Mammary epithelial cell (primary cell): ENCODE measurements at places on chromosomes 5 and 9. TPM values are rescaled to one million over a fixed set of nuclear protein-coding genes. Genes with fewer than 3 reads are reported as not detected.
A peak's percentile ranks its signal among the peaks of the same experiment; 100 is the strongest.

Gene IL9
- polyA plus RNA-seq, result not detected

Gene PCDHGA11
- polyA plus RNA-seq, result 0.12 TPM

Gene PCDHA6
- 0.18 TPM for polyA plus RNA-seq

Gene SGCD
- polyA plus RNA-seq, result not detected

Gene PALM2AKAP2
- 3.7 TPM for polyA plus RNA-seq

Gene CEP72
- 5.6 TPM for polyA plus RNA-seq

Gene CCL27
- polyA plus RNA-seq, result not detected

Gene ARID3C
- not detected for polyA plus RNA-seq

Gene PCDHGA12
- polyA plus RNA-seq, result 1.1 TPM

DNA sequence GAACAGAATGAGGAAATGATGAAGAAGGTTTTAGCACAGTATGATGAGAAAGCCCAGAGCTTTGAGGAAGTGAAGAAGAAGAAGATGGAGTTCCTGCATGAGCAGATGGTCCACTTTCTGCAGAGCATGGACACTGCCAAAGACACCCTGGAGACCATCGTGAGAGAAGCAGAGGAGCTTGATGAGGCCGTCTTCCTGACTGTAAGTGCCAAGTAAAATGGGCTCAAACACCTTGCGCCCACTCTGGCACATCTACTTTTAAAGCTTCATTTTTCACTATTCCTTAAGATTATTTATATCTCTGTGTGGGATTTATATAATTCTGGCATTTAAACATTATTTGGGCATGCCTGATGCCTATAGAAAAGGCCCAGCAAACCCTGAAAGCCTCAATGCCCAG, 55.6 kb downstream of the CMYA5 start:
- DNase-seq, result no peak

- peak; percentile 65 for DNase-seq
Observed at GRCh38 chr9:80968611-80969010, 720.7 kb downstream of the TLE1 start.

GRCh38 chr9:71916834-71917534, 5.5 kb downstream of the C9orf85 start:
- no peak for DNase-seq

GRCh38 chr5:169831331-169831730, 149.0 kb downstream of the INSYN2B start:
- peak; percentile 72 for DNase-seq

- no peak for DNase-seq
Observed at GRCh38 chr9:77402286-77402685, 225.0 kb downstream of the VPS13A start.

DNA sequence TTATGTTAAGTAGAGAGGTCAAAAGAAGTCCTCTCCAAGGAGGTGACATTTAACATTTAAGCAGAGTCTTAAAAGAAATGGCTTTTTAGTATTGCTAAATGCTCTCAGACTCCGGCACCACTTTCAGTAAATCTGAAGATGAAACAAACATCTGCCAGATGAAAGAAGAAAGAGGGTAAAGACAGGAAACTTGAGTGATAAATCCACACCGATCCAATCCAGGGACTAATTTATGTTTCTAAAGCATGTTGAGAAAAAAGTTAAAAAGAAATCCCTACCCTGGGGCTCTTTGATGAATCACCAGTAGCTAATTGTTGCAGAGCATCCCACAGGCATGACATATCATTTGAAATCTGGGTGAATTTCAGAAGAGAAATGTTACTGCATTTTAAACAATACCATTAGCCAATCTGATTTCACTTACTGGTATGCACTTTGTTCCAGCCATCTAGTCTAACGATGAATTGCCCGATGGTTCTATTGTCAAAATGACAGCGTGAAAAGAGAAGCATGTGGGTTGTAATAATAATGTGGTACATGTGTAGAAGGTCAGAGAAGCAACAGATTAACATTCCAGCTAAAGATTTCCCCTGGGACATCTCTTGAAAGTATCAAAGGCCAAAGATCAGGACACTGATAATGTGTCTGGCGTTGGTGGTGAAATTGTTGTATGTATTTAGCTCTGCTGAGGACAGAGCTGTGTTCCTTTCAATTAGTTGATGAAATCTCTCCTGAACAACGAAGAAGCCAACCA, 485.7 kb downstream of the CSNK1G3 start:
- DNase-seq, result peak; percentile 60

DNA sequence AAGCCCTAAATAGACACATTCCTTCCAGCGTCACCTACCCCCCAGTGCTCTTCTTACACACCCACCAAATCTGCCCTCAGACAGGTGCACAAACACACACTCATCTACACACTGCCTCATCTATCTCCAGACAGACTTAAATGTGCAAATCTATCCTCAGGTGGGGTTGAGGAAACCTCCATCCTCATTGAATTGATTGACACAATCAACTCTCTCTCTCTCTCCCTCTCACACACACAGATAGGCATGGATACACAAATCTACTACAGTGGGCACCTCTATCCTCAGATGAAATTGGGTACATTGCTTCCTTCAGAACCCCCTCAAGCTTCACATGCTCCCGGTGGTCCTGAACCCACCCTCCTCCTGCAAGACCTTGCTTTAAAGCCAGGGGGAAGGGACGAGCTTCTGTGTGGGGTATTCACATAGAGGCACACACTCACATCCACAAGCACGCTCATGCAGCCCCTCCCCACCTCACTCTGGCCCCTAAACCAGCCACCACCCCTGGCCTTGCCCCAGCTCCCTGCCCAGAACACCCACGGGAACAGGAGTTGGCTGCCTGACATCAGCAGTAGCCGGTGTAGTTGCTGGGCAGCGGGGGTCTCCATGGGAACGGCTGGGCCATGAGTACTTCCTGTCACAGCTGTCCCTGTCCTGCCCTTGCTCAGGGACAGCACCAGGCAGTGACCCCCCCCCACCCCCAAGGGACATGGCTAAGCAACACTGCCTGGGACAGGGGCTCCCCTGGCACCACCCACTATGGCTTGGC, 22.8 kb downstream of the PCDH1 start:
- DNase-seq, result no peak

DNA sequence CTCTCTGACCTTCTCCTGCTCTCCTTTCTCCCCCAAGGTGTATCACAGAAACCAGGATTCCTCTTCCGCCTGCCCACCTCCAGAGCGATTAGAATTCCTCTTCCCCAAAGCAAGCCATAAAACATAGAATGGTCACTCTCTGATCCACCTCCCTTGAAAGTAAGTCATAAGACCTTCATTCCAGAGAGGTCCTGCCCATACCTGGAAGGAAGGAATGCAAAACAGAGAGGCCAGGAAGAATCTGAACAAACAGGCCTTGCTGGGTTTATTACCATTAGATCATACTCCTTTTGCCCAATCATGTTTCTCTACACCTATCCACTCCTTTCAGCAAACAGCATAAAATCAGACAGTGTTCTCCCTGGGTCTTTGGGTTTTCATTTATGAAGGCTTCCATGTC, 21.0 kb downstream of the CDKL3 start:
- peak; percentile 75 for DNase-seq

- DNase-seq, result no peak
Observed at GRCh38 chr5:59276325-59276675, 617.2 kb downstream of the PDE4D start.

DNA sequence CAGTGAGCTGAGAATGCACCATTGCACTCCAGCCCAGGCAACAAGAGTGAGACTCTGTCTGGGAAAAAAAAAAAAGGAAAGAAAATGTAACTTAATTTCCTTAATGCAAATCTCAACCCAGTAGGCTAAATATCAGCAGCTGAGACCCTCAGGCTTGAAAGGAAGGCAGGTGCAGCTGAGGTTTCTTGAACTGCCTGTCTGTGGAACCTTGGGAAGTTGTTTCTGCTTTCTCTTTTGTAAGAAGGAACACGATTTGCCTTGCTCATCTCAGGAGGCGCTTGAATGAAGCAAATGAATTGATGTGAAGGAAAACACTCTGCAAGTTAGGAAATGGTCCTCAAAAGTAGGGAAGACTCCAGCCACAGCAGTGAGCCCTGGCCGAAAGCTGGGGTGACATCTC, 143.3 kb downstream of the IRX1 start:
- DNase-seq, result no peak

DNA sequence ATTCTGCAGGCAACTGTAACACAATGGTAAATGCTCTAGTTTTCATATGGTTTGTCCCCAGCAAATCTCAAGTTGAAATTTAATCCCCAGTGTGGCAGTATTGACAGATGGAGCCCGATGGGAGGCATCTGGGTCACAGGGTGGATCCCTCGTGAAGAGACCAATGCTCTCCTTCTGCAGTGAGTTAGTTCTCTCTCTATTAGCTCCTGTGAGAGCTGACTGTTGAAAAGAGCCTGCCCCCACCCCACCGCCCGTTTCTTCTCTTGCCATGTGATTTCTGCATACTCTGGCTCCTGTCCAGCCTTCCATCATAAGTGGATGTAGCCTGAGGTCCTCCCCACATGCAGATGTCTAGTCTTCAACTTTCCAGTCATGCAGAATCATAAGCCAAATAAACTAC, 27.0 kb downstream of the IARS1 start:
- DNase-seq, result no peak

GRCh38 chr5:73266925-73267765, 94.2 kb downstream of the TMEM174 start:
- DNase-seq, result no peak

- DNase-seq, result peak; percentile 56
Observed at GRCh38 chr5:93583768-93584595, 960 bp downstream of the NR2F1 start.

- DNase-seq, result no peak
Observed at GRCh38 chr9:131618785-131619184, 73.5 kb downstream of the PRRT1B start.

DNA sequence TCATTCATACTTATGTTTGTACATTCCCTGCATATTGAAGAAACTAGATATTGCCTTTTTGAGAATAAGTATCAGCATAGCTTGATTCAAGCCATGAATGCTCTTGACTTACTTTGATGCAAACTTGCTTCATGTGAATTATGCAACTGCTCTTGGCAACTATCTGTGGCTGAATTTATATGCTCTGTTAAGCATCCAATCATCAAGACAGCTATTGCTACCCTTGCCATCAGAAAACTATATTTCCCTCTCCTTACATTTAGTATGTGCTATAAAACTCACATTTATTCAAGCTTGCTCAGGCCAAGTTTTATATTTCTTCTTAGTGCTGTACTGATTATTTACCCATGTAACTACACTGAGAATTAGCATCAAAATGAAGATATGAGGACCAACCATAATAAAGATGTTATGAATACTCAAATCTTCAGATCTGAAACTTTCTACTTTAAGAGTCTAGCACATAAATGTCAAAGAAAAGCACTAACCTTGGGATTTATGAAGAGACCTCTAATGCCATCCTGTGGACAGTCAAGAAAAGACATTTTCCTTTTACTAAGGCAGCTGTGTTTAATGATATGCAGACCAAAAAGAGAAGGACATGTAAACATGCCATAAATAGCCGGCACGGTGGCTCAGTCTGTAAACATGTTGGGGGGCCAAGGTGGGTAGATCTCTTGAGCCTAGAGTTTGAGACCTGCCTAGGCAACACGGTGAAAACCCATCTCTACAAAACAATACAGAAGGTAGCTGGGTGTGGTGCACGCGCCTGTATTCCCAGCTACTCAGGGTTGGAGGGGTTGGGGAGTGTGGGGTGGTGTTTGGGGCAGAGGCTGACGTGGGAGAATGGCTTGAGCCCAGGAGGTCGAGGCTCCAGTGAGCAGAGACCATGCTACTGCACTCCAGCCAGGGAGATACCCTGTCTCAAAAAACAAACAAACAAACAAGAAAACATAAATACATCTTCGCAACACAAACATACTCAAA, 267.0 kb upstream of the TYRP1 start:
- no peak for DNase-seq

DNA sequence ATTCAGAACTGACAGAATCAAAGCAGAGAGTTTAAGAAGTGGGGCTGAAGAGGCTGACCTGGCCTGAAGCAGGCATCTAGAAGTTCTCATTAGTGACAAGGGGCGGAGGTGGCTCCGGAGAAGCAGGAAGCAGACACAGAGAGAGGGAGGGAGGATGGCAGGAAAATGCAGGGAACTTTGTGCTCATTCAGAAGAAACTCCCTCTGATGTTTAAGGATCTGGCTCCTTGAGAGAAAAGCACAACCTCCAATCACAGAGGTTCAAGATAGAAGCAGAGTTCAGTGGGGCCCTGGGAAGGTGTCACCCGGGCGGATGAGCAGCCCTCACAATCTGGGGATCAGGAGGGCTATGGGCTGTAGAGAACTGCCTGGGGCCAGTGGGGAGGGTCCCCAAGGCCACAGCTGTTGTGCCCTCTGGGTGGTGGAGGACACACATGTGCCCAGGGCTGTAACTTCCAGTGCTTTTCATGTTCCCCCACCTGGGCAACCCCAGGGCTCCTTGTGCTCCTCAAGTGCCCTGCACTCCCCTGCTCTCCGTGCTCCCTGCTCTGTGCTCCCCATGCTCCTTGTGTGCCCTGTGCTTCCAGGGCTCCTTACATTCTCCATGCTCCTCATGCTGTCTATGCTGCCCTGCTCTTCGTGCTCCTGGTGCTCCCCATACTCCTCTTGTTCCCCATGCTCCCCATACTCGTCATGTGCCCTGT, 51.4 kb downstream of the TRIP13 start:
- DNase-seq, result no peak

DNA sequence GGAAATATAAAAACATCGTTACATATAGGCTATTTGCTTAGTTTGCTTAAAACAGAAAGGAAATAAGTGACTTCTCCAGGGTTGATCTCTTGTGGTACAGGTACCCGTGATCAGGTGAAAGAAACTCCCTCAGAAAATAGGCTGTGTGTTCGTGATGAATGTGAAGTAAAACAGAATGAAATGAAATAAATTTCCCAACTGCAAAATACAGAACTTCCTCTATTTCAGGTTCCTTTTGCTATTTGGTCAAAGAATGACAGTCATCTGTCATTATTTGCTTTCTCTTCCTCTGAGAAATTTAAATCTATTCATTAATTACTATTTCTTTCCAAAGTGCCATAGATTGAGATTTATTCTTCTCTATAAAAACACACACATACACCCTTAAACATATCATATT, 408.1 kb downstream of the FAM170A start:
- DNase-seq, result no peak

GRCh38 chr9:76667521-76667957, 96.7 kb upstream of the PCA3 start:
- DNase-seq, result peak; percentile 52

GRCh38 chr5:131303537-131303936, 39.7 kb downstream of the CDC42SE2 start:
- peak; percentile 31 for DNase-seq

DNA sequence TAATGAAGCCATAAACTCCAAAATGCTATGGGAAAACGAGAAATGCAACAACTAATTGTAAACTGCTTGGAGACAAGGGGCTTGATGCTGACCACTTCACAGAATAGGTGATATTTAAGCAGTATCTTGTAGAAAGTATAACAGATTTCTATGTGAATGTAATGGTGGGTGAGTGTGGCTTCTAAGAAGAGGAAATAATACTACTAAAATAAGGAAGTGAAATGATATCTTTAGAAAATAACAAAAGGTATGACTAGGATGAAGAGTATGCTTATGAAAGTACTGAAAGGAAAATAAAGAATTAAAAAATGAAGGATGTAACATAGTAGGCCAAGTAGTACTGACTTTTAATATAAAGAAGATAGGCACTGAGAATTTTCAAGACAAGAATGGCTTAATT, 94.2 kb downstream of the AGTPBP1 start:
- no peak for DNase-seq
